PC-3 (cell line): ENCODE measurements at places on chromosomes 7 and 10. TPM values are rescaled to one million over a fixed set of nuclear protein-coding genes. Genes with fewer than 3 reads are reported as not detected.

Gene TMEM229A
- not detected in 2 replicates for total RNA-seq

Gene EMX2
- not detected in 2 replicates for total RNA-seq

DNA sequence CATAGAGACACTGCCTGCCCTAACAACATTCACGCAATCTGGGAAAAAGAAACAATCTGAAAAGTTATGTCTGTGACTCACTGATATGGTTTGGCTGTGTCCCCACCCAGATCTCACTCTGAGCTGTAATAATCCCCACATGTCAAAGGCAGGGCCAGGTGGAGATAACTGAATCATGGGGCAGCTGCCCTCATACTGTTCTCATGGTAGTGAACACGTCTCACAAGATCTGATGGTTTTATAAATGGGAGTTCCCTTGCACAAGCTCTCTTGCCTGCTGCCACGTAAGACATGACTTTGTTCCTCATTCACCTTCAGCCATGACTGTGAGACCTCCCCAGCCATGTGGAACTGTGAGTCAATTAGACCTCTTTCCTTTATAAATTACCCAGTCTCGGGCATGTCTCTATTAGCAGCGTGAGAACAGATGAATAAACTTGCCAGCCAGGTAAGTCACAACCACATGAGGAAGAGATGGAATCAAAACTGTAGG lies 341.5 kb upstream of the AOAH start:
- DNase-seq = no peak

DNA sequence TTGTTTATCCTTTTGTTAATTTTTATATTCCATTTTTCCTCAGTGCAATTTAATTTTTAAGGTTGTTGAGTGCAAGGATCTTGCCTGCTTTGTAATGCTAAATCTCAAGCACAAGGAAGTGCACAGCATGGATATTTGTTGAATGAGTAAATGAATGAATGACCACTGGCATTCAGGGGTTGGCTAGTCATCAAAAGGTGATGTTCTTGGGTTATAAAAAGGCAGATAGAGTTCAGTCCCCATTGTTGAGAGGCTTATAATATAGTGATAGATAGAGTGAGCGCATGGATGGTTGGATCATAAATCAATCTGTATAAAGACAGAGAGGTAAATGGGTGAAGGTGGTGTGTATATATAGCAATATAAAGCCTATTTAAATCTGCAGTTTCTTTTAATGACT lies 193.2 kb upstream of the KLF6 start:
- DNase-seq = peak; percentile 57

- no peak for DNase-seq
Observed at GRCh38 chr7:110061387-110061786, 1029.5 kb upstream of the LRRN3 start.

GRCh38 chr7:22569586-22570321 lies 69.8 kb upstream of the STEAP1B start:
- peak; percentile 85 for DNase-seq

Gene KCNH2
- 0.84 and 1.6 TPM in 2 replicates for total RNA-seq

- DNase-seq = no peak
Observed at GRCh38 chr10:129742742-129743550, 221.1 kb downstream of the EBF3 start.

DNA sequence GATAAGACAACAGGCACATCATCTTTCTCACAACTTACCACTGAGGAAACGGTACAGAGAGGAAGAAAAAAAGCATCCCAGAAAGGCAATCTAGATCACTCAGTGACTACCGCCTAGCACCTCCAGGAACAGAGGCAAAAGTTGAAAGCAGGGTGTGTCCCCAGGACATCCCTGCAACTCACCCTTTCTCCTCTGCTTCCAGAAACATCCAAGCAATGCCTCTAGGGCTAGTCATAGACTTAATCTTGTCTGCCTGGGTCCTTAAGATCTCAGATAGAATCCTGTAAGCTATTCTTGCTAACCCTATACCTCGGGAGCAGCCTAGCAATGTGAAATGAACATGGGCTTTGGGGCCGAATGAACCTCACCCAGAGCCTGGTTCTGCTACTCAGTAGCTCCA lies 18.8 kb upstream of the PDCD4 start:
- DNase-seq = peak; percentile 3

Gene PNLIPRP3
- not detected in 2 replicates for total RNA-seq

DNA sequence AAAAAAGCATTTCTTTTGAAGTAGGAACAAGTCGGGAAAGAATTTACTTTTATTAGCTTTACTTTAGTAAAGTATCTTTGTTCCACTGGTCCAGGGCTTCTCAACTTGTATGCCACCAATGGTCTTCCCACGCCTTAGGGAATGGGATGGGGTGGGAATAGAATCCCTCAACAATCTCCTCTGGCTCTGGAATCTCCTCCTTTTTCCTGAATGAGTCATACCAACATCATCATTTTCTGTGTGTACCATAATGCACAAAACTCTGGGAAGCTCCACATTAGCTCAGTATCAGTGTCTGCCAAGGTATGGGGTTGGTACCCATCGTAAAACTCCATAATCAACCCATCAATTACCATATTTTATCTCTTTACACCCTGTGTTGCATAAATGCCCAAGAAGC lies 159.4 kb upstream of the BMPER start:
- peak; percentile 42 for DNase-seq

GRCh38 chr7:129698516-129699418 lies 87.2 kb downstream of the NRF1 start:
- no peak for DNase-seq

DNA sequence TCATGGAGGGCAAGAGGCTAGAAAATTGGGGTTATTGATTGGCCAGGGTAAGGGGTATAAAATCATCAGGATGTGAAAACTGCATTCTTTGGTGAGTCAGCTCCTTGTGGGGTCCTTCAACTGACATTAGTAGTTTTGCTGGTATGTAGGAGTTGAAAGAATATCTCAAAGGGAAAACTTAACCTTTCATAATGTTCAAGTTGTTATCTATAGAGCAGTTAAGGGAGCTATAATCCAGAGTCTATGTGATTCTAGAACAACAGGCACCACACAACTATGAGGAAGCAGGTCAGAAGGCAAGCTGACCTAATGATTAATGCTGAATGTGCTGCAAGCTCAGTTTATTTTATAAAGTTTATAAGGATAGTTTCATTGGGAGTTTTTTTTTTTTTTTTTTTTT lies 13.7 kb downstream of the PRPS1L1 start:
- peak; percentile 68 for DNase-seq

Gene ATOH7
- total RNA-seq = 1.1 TPM in 1 of 2 replicates, not detected in the other

Gene DYDC2
- not detected in 2 replicates for total RNA-seq

GRCh38 chr7:2471396-2471795 lies 4.8 kb downstream of the GRIFIN start:
- DNase-seq = no peak

DNA sequence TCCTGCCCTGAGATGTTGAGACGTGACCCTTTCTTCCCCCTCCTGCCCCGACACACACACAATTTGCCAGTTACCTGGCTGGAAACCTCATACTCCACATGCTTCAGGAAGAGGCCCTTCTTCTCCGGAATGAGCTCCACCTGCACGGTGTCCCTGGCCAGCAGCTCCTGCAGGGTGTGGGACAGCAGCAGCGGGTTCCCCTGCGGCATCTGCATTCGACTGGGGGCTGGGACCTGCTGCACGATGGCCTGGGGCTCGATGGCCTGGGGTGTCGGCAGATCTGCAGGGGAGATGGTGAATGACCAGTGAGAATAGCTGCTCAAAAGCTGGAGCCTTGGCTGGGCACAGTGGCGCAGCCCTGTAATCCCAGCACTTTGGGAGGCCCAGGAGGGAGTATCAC lies 36.0 kb downstream of the NUDT1 start:
- no peak for DNase-seq

DNA sequence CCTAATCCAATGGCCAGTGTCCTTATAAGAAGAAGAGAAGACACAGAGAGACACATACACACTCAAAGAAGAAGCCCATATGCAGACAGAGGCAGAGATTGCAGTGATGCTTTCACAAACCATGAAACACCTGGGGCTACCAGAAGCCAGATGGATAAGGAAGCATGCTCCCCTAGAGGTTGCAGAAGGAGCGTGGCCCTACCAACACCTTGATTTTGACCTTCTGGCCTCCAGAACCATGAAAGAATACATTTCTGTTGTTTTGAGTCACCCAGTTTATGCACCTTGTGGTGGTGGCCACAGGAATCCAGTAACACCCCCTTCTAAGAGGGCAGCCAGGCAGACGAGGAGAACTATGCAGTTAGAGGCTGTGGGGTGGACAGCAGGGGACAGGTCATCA lies 43.5 kb downstream of the AOC1 start:
- no peak for DNase-seq
